ENCODE measurements at places on chromosomes 6 and 20.

GRCh38 chr6:139550361-139550760, 175.9 kb upstream of the CITED2 start:
- no peak for DNase-seq

GRCh38 chr20:41392295-41392694, 25.7 kb upstream of the EMILIN3 start:
- no peak for DNase-seq

GRCh38 chr20:49636447-49636846, 68.5 kb upstream of the PTGIS start:
- no peak for DNase-seq

GRCh38 chr20:11379257-11380011, 538.3 kb upstream of the BTBD3 start:
- DNase-seq, result no peak

- DNase-seq, result no peak
Measured at GRCh38 chr6:31379850-31380249, 22.9 kb upstream of the HLA-B start.
